ENCODE measurements at places on chromosomes 2 and 18.

DNA sequence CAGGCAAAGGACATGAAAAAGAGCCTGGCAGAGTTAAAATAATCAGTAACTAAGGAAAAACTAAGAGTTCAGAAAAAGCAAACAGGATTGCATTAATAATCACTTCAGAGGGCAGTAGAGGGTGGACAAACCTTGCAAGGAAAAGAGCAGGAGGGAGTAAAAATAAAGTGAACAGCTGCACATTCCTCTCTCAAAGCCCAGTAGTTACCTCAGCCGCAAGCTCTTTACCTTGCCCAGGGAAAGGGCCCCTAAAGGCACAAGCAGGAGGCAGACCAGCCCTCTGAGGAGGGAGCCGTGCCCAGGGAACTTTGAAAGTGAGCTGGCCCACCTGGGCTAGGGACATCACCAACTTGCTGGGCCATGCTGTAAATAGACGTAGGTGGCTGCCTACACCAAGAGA, 196.9 kb downstream of the C1D start:
- DNase-seq = no peak

- DNase-seq = no peak
These were observed 47.0 kb downstream of the UGP2 start for GRCh38 chr2:63888490-63889402.

DNA sequence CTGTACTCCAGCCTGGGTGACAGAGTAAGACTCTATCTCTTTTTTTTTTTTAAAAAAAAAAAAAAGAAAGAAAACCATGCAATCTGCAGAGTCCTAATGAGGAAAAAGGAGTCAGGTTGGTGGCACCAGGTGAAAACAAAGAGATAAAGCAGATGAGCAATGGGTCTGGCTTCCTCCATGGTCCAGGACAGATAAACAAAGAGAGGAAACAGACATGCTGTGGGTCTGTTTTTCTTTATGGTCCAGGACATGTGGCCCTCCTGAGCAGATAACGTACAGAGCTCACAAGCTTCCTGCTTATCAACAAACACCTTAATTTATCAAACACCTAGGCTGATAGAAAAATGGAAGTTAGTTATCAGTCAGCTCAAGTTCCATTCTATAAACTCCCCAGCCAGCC, 24.4 kb upstream of the TUBB6 start:
- DNase-seq = no peak

DNA sequence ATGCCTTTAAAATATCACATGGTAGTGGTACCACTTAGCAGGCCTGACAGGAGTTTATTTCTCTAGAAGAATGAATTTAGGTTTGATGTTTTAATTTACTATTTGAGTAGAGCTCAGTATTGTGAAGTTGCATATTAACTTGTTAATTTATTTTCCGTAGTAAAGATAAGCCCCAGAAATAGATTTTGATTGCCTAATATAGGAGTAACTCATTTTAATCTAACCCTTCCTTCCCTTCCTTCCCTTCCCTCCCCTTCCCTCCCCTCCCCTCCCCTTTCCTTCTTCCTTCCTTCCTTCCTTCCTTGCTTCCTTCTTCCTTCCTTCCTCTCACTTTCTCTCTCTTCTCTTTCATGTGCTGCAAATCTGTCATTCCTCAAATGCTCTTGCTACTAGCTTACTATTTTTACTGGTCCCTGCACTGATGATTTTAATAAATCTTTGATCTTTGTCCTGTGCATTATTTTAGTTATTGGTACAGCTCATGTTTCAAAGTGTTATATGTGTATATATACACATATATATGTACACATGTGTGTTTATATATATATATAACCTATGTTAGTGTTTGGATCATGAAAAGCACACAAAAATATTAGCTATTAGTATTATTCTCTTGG, 862.6 kb upstream of the CNTNAP5 start:
- DNase-seq = no peak

GRCh38 chr2:220544049-220544448, 916.6 kb downstream of the SLC4A3 start:
- DNase-seq = no peak

- DNase-seq = no peak
These were observed 136.1 kb downstream of the MCFD2 start for GRCh38 chr2:46779447-46779941.

GRCh38 chr2:209511637-209512036, 87.8 kb downstream of the MAP2 start:
- DNase-seq = no peak

DNA sequence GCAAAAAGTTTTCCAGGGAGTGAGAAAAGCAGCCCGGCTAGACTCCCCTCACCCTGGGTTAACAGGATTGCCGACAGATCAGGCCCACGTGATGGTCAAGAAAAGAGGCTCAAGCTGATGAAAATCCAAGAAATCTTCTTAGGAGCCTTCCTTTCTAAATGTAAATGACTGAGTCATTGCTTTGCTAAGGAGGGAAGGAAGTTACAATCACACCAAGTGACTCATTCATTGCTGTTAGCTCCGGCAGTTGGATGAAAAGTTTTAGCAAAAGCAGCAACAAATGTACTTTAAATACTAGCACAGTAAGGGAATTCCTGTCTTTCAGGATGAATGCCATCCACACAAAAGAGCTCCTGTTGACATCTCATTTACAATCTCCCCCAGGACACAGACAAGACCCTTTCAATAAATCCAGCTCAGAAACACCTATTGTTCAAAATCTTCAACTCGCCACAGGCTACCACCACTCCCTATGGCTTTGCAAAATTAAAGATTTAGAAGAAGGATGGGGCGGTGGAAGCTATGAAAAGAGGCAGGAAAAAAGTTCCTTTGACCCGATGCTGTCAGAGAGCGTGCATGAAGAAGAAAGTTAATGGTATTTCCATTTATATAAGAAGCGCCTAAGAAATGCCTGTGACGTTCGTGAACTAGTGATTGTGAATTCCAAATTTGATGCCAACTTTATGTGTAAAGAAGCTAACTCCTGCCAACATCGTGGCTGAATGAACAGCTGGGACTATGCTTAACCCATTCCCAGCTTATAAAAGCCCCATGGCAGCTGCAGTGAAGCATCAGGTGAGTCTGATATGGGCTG, 153.7 kb downstream of the TGIF1 start:
- no peak for DNase-seq

DNA sequence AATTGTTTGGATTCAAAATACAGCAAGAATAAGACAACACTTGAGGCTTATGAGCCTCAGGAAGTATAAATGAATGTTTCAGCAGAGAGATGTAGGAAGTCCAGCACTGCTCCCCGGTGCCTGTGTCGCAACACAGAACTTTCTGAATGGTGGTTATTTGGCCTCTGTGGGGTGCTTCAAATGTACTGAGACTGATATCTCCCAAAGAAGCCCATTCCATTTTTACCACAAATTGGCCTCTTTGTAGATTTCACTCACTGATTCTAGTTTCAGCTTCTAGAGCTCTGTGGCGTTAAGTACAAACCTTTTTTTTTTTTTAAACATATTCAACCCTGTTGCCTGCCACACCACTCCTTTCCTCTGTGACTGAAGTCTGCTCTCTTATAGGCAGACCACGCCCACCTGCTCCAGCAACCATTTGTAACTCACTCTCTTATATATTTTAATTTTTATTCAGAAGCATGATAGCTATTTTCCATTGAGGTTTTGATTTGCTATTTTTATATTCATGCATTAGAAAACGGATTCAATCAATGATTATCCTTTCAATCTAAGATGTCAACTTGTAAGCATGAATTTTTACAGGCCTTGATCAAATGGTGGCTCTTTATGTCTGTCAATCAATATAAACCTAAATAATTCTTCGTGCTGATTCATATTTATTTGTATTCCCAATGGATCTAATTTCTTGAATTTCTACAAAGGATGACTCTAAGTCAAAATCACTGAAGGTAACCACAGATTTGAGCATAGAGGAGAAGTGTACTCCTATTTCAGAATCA, 277.1 kb upstream of the CCDC68 start:
- DNase-seq = no peak

- DNase-seq = no peak
These were observed 550 bp downstream of the RAB1A start for GRCh38 chr2:65129286-65129825.

DNA sequence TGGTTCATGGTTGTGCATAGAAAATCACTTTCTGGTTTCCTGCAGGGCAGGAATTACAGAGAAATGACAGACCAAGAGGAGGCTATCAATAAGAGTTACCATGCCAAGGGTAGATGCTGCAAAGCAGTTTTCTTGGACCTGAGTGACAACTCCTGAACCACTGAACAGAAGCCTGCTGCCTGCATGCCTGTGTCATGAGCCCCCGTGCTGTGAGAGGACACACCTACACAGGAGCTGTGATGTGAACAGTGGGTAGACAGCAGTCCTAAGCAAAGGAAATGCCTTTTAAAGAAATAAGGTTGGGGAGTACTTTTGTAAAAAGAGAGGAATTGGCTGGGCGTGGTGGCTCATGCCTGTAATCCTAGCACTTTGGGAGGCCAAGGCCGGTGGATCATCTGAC, 54.2 kb upstream of the CREB1 start:
- no peak for DNase-seq

- DNase-seq = no peak
These were observed 3.4 kb downstream of the ZEB2 start for GRCh38 chr2:144516411-144516980.

GRCh38 chr2:33409417-33409955, 67.0 kb upstream of the RASGRP3 start:
- DNase-seq = no peak

DNA sequence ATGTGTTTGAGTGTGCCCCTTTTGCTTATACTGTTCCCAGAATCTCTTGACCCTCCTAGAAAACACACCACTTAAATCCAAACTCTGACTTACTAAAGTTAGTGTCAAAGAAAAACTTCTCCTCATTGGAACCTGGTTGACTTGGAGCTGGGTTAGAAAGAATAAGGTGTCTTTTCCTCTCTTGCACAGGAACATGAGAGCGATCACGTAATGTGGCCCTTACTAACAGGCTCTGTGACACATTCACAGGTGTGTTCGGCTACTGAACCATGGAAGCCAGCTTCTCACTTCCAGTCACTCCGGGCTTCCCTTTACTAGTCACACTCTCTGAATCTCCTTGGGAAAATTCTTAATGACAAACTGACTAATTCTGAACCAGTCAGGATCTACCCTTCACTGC, 5.4 kb upstream of the POU3F3 start:
- DNase-seq = no peak

- DNase-seq = no peak
These were observed 1568.6 kb upstream of the NXPH2 start for GRCh38 chr2:140348826-140349225.

DNA sequence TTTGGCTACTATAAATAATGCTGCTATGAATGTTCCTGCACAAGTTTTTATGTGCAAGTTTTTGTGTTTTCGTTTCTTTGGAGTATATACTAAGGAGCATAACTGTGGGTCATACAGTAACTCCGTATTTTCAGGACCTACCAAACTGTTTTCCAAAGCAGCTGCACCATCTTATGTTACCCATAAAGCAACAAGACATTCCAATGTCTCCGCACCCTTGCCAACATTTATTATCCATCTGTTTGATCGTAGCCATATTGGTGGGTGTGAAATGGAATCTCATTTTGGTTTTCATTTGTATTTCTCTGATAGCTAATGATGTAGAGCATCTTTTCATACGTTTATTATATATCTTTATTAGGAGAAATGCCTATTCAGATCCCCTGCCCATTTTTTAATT, 13.8 kb downstream of the TMEM131 start:
- no peak for DNase-seq

- no peak for DNase-seq
These were observed 335.1 kb upstream of the ZNF521 start for GRCh38 chr18:25686960-25687500.

DNA sequence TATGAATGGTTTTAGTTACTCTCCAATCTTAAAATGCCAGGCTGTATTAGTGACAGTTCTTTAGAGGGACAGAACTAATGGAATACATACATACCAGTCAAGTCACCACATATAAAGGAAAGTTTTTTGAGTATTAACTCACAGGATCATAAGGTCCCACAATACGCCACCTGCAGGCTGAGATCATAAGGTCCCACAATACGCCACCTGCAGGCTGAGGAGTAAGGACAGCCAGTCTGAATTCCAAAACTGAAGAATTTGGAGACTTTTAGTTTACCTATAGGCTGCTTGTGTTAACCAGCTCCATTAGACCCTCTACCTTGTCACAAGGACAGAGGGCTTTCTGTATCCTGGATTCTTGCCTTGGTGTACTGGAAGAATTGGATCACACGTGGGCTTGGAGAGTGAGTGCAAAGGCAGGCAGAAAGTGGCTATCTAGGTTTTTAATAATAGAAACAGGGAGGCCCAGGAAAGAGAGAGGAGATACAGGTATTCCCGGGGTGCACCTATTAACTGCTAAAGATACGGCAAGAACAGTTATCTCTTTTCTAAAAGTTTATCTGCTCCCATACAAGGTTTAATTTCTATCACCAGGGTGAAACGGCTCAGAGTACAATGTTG, 234.9 kb upstream of the CYRIA start:
- DNase-seq = no peak

DNA sequence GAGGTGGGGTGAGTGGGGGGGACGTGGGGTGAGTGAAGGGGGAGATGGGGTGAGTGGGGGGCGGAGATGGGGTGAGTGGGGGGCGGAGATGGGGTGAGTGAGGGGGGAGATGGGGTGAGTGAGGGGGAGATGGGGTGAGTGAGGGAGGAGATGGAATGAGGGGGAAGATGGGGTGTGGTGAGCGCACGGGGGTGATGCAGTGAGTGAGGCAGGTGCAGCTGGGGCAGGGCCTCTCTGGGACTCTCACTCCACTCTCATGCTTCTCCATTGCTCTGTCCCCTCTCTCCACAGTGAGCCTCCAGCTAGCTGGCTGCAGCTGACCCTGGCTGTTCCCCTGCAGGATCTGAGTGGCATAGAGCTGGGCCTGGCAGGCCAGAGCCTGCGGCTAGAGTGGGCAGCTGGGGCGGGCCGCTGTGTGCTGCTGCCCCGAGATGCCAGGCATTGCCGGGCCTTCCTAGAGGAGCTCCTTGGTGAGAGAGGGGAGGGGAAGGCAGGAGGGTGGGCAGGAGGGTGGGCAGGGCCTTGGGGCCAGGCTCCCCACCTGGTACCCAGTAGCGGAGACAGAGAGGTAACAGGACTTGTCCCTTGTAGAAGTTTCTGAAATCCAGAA, 13.9 kb upstream of the SLC4A3 start:
- DNase-seq = no peak

DNA sequence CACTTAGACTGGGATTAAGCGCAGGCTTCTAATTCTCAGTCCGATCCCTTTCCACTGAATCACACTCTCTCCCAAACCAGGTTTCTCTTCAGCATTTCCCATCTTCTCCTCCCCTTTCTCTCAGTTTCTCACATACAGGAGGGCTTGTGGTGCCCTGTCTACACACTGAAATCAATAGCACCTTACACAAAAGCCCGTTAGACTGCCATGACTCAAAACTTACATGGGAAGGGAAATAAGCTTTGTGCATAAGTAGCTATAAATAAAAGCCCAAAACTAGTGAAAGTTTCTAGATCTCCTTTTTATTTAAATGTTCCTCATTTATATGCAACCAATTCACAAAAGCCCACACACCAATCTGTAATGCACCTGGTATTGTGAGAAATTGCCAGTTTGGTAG, 318.4 kb downstream of the TXNL1 start:
- no peak for DNase-seq
